ENCODE measurements at places on chromosomes 11 and 22.

- peak; percentile 41 for DNase-seq
Observed at GRCh38 chr11:56841210-56841810, 92.8 kb upstream of the OR9G4 start.

DNA sequence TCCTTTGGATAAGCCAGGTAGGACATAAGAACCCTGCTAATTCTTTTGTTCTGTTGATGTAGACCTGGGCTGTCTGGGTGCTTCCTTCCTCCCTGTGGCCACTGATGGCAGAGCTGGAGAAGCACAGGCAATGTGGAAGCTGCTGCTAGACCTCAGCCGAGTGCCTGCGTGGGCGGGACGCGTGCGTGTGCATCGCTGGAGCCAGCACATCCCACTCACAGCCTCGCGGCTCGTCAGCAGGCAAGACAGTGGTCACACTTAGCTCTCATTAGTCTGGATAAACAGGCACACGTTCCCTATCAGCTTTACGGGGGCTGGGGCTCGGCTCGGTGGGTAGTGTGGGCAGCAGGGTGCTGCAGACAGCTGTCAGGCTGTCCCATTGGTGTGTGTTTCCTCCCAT is 155.7 kb downstream of the GRIK4 start:
- no peak for DNase-seq

DNA sequence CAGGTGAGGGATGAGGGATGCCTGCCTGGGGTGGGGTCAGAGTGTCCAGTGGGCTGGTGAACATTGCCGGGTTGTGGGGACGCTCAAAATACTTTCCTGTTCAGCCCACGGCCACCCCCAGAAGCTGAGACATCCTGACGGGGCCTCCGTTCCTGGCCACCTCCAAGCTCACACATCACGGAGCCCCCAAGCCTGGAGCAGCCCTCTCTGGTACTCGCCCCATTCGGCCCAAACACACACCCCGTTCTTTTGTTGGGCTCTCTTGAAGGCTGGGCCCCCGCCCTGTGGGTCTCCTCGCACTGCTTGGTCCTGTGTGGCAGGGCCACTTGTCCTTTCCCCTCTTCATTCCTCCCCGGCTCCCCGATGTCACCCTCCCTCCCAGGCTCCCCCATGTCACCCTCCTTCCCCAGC is 442.6 kb downstream of the TBC1D22A start:
- peak; percentile 81 for DNase-seq

GRCh38 chr22:45612451-45612901 is 59.2 kb upstream of the ATXN10 start:
- peak; percentile 93 for DNase-seq

DNA sequence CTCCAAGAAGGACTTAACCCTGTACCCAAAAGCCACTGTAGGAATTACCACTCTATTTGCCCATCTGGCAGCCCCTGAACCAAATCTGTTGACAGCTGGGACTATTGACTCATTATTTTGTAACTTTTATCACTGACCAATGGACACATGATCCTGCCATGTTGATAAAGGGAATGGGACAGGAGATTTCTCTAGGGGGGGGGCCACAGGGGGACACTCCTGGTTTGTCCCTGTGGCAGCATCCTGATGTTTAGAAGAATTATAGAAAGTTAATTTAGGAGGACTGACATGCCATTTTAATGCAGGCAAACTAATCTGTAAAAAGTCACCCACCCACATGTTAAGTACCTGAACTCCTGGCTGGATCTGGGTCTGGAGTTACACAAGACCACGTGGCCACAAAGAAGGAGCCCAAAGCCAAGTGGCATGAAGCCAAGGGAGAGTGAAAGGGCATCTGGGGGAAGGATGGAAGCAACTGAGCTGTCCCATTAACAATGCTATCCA is 558.1 kb downstream of the ETS1 start:
- DNase-seq = no peak

- DNase-seq = no peak
Observed at GRCh38 chr11:84564180-84564866, 1062.8 kb downstream of the DLG2 start.

DNA sequence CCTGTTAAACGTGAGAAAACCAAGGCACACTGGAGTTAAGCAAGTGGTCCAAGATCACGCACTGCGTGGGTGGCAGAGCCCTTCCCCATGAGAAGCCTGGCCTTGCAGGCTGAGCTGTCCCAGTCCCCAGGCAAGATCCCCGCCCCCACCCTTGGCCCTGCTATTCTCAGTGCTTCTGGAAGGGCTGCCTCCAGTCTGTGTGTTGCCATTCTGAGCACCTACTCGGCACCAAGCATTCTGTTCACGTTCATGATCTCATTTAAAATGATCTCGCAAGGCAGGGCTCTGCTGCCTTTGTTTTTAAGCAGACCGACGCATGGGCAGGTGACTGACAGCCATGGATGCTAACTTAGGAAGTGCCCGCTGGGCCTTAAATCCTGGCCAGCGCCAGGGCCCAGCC is 62.8 kb downstream of the PHF21B start:
- DNase-seq = no peak

DNA sequence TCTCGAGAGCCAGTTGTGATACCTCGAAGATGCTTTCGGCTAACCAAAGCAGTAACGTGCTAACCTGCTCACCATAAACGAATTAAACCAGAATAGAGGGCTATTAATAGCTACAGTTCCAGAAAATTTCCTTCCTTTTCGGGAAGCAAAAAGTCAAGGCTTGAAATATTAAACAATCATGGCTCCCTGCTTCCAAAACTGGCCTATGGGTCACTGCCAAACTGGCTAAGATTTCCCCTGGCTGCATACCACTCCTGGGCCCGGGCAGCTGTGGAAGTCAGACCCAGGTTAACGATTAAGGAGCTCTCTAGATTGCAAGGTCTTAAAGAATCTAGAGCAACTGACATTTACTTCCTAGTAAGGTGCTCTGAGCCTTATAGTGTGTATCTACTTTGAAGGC is 1.7 kb downstream of the AMOTL1 start:
- no peak for DNase-seq

DNA sequence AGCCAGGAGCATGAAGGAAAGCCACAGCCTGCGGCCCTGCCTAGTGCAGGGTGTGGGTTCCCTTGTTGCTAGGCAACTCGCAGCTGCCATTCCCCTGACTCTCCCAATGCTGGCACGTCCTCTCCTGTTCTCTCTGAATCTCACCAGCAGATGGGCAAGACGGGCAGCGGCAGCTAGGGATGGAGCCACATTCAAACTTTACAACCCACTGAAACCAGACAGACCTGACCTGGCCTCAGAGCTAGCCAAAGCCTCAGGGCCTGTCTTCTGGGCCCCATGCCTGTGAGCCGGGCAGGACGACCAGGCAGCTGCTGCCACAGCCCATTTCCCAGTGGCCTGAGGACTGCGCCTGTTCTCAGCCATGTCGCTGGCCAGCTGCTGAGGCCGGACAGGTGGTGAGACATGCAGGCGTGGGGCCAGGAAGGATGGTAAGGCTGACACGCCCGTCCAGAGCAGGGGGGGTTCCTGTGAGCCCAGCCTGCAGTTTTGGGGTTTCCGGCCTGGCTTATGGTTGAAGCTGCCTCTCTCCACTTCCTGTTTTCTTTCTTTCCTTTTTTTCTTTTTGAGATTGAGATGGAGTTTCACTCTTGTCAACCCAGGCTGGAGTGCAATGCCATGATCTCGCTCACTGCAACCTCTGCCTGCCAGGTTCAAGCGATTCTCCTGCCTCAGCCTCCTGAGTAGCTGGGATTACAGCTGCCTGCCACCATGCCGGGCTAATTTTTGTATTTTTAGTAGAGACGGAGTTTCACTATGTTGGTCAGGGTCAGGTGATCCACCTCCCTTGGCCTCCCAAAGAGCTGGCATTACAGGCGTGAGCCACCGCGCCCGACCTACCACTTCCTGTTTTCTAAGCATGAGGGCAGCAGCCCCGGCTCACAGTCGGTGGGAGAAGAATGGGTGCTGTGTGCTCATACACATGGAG is 4.1 kb downstream of the SUN2 start:
- DNase-seq = peak; percentile 93

- DNase-seq = no peak
Observed at GRCh38 chr22:20574920-20575353, 67.5 kb downstream of the MED15 start.

Measured in lower leg skin (tissue), 4 donors.